ENCODE measurements at places on chromosomes 13 and 19.
A peak's percentile ranks its signal among the peaks of the same experiment; 100 is the strongest.

- peak; percentile 59 for DNase-seq
Observed at GRCh38 chr13:43260999-43261398, 237.6 kb downstream of the DNAJC15 start.

- peak; percentile 1 for DNase-seq
Observed at GRCh38 chr19:51431124-51431523, 13.7 kb upstream of the SIGLEC10 start.

- DNase-seq: no peak
Observed at GRCh38 chr13:44389060-44389666, 15.5 kb downstream of the SERP2 start.

DNA sequence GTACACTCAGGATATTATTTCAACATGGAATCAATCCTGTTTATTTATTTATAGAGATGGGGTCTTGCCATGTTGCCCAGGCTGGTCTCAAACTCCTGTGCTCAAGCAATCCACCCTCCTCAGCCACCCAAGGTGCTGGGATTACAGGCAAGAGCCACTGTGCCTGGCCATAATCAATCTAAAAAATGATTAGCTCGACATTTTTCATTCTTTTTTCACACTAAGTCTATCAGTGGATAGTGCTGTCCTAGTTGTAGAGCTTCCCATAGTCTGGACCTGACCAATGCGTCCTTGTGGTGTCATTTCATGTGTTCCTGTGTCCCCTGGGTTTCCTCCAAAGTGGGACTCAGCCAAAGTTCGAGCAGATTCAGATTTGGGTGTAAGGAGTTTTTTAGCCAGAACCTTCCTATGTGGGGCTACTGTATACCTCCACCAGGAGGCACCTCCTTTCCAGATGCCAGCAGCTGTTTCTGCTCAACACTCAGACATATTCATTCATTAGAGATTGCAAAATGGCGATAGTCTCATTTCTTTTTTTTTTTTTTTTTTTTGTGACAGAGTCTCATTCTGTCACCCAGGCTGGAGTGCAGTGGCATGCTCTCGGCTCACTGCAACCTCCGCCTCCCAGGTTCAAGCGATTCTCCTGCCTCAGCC, 61.1 kb downstream of the MAP4K1 start:
- no peak for DNase-seq

DNA sequence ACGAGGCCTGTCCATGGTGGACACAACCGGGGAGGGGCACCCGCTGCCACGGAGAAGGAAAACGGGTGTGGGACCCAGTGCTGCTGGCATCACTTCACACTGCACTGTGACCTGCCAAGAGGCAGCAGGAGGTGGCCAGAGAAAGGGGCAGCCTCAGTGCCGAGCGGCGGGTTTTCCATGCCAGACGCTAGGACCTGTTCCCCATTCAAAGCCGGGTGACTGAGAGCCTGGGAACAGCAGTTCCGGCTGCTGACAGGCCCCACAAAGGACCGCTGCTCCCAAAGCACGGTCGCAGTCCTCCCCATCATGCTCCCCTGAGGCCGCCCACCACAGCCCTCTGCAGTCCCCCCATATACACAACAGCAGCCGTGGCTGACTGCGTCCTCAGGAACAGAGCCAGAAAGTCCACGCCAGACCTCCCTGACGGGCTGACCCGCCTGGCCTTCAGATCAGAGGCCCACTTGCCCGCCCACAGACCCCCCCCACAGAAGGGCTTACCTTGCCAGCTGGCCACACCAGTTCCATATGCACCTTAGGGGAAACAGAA, 5.4 kb downstream of the AKAP8 start:
- DNase-seq: no peak

DNA sequence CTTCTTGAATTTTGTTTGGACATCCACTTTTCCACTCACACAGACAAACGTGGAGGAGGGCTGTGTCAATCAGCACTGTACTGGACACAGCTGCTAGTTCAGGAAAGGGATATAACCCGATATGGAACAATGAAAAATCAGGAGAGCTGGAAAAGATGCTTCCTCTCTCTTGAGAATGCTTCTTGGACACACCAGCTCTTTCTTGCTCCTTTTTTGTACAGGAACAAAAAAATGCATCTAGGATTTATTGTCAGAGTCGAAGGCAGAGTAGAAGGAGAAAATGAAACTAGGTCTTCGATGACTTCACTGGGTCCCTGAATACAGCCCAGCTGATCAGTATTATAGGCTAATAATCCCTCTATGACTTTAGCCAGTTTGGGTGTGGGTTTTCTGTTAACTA, 62.2 kb downstream of the PEG3 start:
- DNase-seq: no peak

DNA sequence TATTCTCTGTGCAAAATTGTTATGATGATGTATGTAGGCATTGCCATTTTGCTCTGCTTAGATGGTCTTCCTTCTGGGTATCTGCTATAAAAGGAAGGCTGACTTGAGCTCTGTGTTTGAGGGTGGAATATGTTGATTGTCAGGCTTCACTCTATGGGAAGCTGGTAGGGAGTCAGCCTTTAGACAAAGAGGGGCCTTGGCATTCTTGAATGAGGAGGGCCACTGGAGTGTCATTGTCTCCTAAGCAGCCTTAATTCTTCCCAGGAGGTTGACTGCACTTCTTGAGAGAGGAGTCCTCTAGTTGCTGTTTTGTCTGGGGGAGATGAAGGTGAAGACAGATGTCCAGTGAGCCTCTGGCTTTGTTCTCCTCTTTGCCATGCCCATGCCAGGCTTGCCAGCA, 266.8 kb downstream of the KCNRG start:
- DNase-seq: no peak

DNA sequence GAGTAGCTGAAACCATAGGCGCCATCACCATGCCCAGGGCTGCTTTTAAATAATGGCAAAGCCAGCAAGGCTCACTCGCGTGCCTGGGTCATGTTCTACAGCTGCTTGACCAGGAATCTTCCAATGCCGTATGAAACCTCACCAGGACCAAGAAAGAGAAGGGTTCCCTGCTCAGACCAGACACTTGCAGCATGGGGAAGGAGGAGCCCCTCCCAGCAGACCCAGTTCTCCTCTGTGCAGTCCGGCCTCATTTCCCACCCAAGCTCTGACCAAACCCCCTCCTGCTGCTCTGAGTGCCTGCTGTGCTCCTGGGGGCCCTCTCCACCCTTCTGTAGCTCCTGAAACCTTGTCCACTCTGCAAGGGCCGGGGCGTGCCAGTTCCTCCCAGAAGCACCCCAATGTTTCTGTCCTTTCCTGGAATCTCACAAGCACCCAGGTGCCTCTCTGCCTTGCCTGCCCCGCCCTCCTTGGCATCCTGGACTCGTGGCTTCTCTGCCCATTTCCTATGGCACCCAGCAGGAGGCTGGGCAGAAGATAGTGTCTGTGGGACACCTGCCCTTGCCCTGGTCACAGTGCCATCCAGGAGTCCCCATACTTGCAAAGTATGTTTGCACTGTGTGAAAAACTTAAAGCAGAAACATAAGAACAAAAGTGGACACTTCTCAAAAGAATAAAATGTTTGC, 6.8 kb upstream of the SLC7A9 start:
- no peak for DNase-seq

DNA sequence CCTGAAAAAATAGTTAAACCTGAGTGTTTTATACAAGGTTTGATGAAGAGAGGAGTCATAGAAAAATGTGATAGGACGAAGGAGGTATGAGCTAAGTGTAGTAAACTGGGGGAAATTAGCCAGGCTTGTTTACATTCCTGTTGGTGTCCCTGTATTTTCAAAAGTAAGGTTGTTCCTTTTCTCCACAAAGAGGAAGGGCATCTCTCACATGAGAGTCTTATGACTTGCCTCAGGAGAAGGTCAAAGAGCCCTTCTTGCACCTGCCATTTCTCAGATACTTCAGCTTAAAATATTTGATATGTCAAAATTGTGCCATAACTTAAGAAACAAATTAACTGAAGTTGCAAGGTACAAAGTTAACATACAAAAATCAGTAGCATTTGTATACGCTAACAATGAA, 3.6 kb upstream of the N4BP2L2 start:
- no peak for DNase-seq

DNA sequence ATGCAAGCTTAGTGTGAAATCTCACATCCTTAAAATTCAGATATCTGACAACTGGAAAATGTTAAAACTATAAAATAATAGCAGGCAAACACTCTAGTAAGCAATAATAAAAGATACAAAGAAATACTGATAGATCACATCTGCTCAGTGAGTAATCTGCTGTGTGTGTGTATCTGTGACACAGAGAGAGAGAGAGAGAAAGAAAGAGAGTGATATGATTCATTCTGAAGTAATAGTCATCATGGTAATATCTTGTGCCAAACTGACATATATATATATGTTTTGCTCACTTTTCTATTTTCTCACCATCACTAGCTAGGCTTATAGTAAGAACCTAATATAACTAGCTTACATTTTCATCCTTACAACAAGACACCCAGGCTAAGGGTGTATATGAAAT, 288.0 kb upstream of the SLITRK6 start:
- no peak for DNase-seq

DNA sequence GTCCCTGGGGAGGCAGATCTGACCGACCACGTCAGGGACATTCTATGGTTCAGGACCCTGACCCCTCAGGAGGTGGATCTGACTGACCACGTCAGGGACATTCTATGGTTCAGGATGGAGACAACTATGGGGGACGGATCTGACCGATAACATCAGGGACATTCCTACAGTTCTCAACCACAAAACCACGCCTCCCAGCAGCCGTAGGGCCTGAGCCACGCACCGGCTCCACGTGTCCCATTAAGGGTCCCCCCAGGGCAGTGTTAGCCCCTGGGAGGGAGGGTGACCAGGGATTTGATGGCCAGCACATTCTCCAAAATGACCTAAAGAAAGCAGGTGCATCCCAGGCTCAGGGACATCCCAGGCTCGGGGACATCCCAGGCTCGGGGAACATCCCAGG, 49.0 kb upstream of the C13orf46 start:
- DNase-seq: peak; percentile 19

DNA sequence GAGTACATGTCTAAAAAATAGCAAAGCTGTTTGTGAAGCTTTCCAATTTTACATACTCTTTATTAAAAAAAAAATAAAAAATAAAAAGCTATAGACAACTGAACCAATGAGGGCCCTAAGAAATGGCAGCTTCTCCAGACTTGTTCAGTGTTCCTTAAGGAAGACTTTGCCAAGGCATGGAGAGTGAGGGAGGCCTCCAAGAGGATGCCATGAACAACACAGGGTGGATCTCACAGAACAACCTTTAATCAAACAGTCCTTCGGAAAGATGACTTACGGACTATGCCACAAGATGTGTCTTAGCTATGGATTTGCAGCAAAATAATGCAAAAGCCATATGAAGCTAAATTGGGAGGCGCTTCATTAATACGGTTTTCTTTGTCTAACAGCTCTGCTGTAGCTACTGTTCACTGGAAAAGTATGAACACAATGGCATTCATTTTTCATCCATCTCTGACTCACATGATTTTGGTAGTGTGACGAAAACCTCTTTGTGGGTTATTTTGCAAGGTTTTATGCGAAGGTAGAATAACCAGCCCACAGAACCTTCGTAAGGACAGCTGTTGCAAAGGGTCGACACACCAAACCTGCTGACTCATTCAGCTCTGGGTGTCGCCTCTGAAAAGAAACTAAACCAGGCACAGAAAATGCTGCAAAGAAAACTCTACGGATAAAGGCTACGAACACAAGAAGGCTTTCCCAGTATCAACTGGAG, 27.7 kb downstream of the EFNB2 start:
- peak; percentile 78 for DNase-seq

DNA sequence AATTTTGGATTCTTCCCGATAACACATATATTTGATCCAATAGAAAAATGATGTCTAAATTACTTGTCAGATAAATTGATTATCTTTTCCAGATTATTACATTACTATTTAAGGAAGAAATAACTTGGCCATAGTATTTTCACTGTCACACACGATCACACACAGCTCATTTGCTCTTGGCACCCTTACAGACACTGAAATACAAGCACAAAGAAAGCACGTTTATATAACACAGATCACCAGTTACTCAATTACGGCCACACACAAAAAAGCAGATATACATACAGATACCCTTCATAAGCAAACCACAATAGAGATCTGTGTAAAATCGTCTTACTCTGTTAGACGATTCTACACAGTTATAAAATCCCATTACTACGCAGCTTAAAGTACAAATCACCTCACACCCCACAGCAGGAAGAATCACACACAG, 716 bp upstream of the ZNF420 start:
- no peak for DNase-seq
